Hematopoietic multipotent progenitor cell treated with erythropoietin and hydrocortisone succinate and interleukin-3 and kit ligand, for 4 days (in vitro differentiated cells): ENCODE measurements at places on chromosomes 3 and 15.

DNA sequence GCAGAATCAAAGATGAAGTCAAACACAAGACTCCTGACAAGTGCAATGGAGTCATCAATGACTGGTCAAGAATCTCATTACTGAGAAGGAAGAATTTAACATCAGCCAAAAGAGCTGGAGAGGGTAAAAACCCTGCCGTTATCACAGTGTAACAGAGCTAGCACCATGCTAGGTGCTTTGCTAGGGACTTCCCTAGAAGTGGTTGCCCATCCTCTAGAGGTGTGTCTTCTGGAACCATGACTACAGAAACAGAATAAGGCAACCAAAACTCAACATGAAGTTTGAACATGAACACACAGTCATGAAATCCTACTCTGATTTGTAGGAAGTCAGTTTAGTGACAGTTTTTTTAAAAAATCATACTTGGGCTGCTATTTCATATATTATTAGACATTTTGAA lies 9.5 kb downstream of the ACAD11 start:
- DNase-seq = no peak

GRCh38 chr3:177746337-177746933 lies 549.2 kb upstream of the TBL1XR1 start:
- no peak for DNase-seq

GRCh38 chr15:29127506-29128430 lies 141.9 kb downstream of the NSMCE3 start:
- no peak for DNase-seq

GRCh38 chr3:122247087-122247824 lies 63.8 kb downstream of the CASR start:
- peak; percentile 70 for DNase-seq

GRCh38 chr15:95626501-95627361 lies 703.8 kb upstream of the NR2F2 start:
- no peak for DNase-seq

DNA sequence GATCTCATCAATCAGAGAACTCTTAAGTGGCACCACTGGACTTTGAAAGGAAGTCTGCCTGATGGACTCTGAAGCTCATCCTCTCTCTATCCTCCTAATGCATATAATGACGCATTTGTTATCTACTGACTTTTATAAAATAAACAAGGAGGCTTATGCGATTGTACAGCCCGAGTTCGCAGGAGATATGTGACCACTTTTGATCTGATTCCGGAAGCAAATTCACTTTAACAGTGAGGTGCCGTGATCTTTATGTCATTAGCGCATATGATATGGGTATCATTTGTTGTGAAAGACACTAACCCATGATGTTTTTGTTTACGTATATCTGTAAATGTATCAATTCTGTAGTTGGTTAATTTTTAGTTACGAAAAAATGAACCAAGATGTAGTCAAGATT lies 427 bp upstream of the RNF111 start:
- DNase-seq = no peak

DNA sequence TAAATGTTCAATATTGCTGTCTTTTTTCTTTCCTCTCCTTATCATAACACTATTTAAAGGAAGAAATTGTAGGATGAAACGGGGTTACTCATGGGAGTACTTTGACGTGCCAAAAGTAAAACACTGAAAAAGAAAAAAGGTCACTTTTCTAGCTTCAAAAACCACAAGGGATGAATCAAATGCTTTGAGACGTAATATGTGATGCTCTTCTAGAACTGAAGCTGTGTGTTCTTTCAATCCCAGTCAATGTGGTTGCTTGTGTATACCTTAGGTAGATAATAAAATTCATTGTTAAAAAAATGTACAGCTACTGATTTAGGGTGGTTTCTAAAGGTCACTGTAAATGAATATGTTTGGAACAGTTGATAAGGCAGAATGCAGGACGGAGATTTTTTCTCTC lies 538.8 kb upstream of the ZNF717 start:
- DNase-seq = no peak

GRCh38 chr3:38313695-38314094 lies 31.6 kb downstream of the SLC22A14 start:
- DNase-seq = no peak

DNA sequence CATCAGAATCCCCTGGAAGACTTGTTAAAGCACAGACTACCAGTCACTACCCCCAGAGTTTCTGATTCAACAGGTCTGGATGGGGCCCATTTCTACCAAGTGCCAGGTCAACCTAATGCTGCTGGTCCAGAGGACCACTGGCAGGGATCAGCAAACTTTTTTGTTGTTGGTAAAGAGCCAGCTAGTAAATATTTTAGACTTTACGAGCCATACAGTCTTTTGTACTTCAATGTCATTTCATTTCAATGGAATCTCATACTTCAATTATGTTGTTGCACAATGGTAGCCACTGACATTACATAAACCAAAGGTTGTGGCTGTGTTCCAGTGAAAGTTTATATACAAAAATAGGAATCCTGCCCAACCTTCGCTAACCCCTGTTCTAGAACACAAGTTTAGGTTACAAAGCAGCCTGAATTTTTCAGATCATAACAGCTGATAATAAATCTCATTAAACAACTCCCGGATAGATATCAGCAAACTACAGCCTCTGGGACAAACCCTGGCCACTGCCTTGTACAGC lies 28.7 kb downstream of the ULK4 start:
- DNase-seq = no peak

DNA sequence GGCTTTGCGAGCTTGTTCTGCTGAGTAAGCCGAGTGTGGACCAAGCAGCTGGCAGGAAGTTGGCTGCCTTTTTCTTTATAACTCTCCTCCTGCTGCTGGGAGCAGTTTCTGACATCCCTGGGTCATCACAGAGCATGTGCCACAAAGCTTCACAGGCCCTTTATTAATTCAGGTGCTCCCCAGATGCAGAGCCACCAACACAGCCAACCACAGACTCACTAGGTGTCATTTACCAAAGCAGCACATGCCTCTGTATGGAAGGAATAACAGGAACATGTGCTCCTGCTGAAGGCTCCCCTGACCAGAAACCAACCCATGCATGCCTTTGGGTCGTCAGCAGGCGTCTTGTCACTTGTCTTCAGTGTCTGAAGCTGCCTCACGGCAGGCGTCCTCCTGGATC lies 152.5 kb downstream of the ADAMTS17 start:
- DNase-seq = no peak

- DNase-seq = peak; percentile 69
Observed at GRCh38 chr3:171460725-171461524, 720 bp upstream of the TNIK start.

- peak; percentile 7 for DNase-seq
Observed at GRCh38 chr3:68256635-68257223, 602.3 kb upstream of the SUCLG2 start.

GRCh38 chr3:180306155-180306554 lies 269.4 kb upstream of the PEX5L start:
- DNase-seq = no peak

DNA sequence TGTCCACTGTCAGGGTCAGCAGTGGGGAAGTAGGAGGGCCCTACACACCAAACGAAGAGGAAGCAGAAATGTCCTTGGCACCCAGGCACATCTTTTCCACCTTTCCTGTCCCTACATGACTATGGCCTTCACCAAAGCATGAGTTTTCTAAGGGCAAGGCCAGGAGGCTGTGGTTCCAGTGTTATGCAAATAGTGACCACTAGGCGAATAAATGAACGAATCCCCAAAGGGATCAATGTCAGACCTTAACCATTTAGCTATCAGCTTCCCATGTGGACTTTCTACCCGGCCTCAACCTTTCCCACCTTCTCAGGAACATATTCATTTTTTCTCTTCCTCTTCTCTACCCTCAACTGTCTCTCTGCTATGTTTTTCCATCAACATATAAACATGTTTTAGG lies 63.1 kb downstream of the NTRK3 start:
- DNase-seq = no peak

DNA sequence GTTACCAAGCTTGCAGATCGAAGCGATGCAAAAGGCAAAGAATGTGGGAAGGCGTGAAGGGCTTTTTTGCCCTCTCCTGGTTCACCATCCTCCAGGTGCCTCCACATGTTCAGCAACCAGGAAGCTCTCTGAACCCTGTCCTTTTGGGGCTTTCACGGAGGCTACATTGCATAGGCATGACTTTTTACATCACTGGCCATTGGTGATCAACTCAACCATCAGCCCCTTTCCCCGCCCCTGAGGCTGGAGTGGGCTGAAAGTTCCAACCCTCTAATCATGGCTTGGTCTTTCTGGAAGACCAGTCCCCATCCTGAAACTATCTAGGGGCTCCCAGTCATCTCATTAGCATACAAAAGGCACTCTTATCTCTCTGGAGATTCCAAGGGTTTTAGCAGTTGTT lies 52.6 kb downstream of the UACA start:
- no peak for DNase-seq

DNA sequence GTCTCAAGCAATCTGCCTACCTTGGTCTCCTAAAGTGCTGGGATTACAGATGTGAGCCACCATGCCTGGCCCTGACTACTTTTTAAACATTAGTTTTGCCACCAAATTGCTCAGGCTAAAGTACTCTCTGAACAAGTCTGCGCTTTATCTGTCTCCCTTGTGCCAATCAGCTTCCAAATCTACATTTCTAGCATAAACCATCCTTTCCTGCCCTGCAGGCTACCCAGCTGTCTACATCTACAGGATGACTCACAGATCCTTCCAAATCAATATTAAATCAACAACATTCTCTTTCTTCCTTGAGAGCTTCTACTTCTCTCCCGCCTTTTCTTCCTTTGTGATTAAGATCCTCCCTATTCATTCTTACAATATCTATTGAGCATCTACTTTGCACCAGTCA lies 16.0 kb upstream of the ATOSA start:
- DNase-seq = no peak

- DNase-seq = no peak
Observed at GRCh38 chr15:94673801-94674200, 442.4 kb downstream of the MCTP2 start.

- DNase-seq = no peak
Observed at GRCh38 chr15:29904757-29905417, 82.6 kb upstream of the TJP1 start.

DNA sequence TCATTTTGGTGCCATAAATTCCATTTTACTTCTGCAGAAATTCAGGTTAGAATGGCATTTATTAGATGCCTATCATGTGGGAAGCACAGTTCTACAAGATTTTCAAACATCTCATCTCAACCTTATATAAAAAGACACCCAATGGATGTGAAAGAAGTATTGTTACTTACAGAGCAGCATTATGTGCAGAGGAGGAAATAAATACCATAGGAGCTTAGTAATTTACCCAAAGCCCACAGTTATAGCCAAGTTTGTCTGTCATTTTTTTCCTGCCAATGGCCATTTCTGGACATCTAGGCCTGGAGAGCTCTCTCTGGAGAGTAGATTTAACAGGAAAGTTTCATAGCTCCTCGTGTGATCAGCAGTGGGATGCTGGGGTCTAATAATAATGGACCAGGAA lies 659.4 kb upstream of the NAALADL2 start:
- DNase-seq = no peak

- peak; percentile 64 for DNase-seq
Observed at GRCh38 chr3:57778494-57778893, 22.4 kb downstream of the SLMAP start.

- DNase-seq = peak; percentile 54
Observed at GRCh38 chr3:171088964-171089754, 62.6 kb upstream of the SLC2A2 start.

GRCh38 chr15:89623165-89623564 lies 32.1 kb downstream of the KIF7 start:
- DNase-seq = no peak

- DNase-seq = peak; percentile 74
Observed at GRCh38 chr3:58585005-58585786, 8.0 kb upstream of the FAM107A start.

DNA sequence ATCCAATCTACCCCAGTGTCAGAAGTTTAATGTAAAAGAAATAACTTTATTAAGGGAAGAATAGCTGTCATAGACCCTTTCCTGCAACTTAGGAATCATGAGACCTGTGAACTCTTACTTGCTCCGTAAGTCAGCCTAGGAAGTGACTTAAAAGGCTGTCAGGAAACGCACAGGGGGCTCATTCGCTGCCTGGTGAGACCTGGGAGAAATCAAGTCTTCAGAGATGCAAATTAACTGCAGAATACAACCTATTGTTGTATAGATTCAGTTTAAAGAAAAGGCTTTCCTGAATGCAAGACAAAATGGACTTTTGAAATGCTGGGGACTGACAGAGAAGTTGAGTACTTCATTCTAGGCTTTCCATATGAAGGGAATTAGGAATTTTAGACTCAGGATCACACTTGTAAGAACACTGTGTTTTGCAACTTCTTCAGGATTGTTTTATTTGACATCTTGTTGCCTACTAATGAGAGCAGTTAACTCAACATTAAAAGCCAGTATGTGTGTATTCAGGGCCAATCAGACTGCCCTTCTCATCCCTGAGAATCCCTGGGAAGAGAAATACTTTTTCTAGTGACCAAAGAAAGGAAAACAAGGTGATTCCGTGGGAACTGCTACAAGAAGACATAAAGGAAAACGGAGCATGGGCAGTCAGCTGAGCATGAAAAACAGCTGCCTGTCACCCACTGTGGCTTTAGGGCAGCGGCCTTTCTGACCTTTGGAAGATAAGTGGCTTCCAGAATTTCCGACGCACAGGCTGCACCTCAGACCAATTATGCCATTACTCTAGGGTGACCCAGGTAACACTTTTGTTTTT lies 18.5 kb upstream of the DPPA4 start:
- no peak for DNase-seq

GRCh38 chr15:65254356-65254755 lies 32.3 kb downstream of the PARP16 start:
- no peak for DNase-seq

- DNase-seq = peak; percentile 18
Observed at GRCh38 chr3:170419557-170420087, 954 bp downstream of the CLDN11 start.

DNA sequence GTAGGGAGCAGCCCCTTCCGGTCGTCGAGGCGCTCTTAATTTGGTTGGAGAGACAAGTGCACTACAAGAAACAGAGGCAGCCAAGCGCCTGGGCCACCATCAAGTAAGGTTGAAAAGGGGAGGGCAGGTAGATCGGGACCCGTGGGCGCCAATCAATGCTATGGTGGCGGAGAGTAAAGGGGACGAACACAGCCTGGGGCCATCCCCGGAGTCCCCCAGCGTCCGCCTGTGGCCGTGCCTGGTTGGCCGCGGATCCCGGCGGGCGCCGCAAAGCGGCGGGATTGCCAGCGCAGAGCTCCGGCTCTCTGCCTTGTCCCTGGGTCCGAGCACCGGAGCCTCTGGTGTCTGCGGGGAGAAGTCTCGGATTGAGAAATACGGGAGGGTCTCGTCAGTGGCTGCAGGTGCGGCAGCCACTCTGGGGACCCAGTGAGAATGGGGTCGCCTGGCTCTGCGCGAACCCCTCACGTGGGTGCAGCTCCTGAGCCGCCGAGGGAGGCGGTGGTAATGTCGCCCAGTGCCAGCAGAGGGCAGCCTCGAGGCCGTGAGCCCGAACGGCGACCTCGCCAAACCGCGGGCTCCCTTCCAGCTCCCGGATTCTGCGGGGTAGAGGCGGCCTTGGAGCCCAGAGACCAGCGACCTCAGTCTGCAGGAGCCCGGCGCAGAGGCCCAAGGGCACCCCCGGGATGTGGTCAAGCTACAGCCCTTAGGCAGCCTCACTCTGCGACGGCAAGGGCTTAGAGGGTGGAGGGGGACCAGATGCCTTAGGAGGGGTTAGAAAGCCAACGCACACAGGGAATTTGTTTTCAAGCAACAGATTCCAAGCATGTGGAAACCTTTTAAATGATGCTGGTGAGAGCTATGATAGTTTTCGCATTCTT lies 10.8 kb downstream of the FOXL2 start:
- DNase-seq = peak; percentile 79
